Mammary epithelial cell (primary cell): ENCODE measurements at places on chromosomes 6 and 20. TPM values are rescaled to one million over a fixed set of nuclear protein-coding genes. Genes with fewer than 3 reads are reported as not detected.

RBBP8NL gene
- polyA plus RNA-seq: 0.03 TPM

PRPH2 gene
- polyA plus RNA-seq: not detected

TFAP2D gene
- polyA plus RNA-seq: not detected

MCCD1 gene
- polyA plus RNA-seq: not detected

FOXQ1 gene
- polyA plus RNA-seq: 3.4 TPM

HLA-F gene
- polyA plus RNA-seq: 32.4 TPM

CEP162 gene
- 1.2 TPM for polyA plus RNA-seq

APOBEC2 gene
- polyA plus RNA-seq: not detected

RIN2 gene
- 29.1 TPM for polyA plus RNA-seq

ZFP57 gene
- polyA plus RNA-seq: 1.1 TPM

ENPP1 gene
- 0.17 TPM for polyA plus RNA-seq

LRRC73 gene
- polyA plus RNA-seq: 0.75 TPM
